Frontal cortex (tissue), 4 donors: ENCODE measurements at places on chromosomes 11 and 22.

DNA sequence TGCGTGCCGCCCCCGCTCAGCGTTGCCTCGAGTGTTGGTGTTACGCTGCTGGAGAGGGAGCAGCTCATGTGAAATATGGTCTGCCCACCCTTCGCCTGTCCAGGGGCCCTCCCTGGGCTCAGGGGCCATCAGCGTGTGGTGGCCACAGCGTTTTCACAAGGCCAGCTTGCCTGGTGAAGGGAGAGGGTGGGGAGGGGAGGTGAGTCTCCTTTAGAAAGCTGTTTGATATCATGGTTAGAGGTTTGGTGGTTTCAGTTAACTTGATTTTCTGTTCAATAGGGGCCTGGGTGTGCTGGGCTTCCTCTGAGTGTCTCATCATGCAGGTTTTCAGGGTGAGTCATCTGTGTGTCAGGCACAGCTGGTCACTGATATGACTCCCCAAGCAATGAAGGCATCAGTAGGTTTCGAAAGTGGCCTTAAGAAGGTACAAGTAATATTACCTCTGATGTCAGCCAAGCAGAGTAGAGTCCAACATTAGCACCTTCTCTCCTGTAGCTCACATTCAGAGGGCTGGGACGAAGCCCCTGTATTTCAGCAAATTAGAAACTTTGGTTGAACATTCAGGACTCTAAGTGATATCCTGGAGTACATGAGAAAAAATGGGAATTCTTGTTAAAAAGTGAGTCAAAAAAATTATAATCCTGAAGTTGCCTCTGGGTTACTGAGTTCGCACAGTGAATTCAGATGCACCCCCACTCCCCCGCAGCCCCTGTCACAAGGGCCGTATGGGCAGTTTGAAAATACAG is 172.5 kb downstream of the TBC1D22A start:
- no peak for DNase-seq

GRCh38 chr11:71331631-71332030 is 79.3 kb upstream of the SHANK2 start:
- no peak for DNase-seq

- DNase-seq: no peak
Measured at GRCh38 chr22:45199723-45200122, 36.0 kb downstream of the NUP50 start.

GRCh38 chr22:20494978-20495860 is at the start of gene KLHL22:
TSS of gene KLHL22 (minus strand) at chr22:20495795. CDS start at chr22:20489211, 6,584 bp downstream.
- DNase-seq: no peak

- no peak for DNase-seq
Measured at GRCh38 chr11:33994937-33995336, 56.6 kb upstream of the CAPRIN1 start.

GRCh38 chr11:35623621-35624168 is 5.4 kb downstream of the FJX1 start:
- DNase-seq: no peak

- DNase-seq: peak; percentile 81
Measured at GRCh38 chr11:75583718-75584658, 21.9 kb downstream of the SERPINH1 start.

- DNase-seq: no peak
Measured at GRCh38 chr11:10934293-10934860, 76.5 kb upstream of the ZBED5 start.

- no peak for DNase-seq
Measured at GRCh38 chr11:115126092-115126491, 378.1 kb downstream of the CADM1 start.

DNA sequence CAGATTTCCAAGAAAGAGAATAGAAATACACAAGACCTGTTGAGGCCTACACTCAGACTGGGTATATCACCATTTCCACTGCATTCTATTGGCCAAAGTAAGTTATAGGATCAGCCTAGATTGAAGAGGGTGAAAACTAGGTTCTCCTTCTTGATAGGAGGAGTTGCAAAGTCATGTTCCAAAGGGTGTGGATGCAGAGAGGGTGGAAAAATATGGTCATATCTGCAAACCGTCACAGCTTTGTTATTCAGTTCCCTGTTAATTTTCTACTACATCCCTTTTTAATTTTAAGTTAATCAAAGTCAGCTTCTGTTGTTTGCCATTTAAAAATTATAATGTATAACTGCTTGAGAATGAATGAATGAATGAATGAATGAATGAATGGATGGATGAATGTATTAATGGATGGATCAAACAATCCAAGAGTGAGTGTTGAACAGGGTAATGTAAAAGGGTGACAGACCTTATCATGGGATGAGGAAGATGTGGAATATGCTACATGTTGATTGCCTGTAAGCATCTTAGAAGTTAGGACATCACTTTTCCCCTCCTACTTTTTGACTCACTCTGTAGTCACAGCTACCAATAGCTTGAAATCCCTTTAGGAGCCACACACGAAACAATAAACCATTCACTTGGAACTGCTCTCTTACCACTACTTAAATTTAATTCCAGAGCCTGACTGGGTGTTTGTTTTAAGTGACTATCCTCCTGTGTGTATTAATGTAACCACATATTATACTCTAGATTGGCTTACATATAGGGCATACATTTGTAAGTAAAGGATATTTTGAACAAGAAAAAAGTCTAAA is 121.5 kb downstream of the CCDC34 start:
- DNase-seq: no peak

DNA sequence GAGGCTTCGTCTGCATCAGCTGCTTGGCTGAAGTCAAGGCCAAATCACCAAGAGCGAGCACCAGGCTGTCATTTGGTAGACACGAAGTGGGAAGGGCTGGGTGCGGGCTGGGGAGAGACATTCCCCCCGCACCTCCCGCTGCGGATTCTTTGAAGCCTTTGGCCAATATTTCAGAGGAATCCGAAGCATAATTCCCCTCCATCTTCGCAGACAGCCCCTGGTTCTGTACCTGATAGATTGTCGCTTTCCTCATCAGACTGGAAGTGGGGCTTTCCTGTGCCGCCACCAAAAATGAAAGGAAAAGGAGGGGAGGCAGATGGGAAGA is 15.3 kb downstream of the BLID start:
- no peak for DNase-seq

- peak; percentile 43 for DNase-seq
Measured at GRCh38 chr11:11620921-11621572, 758 bp downstream of the GALNT18 start.

DNA sequence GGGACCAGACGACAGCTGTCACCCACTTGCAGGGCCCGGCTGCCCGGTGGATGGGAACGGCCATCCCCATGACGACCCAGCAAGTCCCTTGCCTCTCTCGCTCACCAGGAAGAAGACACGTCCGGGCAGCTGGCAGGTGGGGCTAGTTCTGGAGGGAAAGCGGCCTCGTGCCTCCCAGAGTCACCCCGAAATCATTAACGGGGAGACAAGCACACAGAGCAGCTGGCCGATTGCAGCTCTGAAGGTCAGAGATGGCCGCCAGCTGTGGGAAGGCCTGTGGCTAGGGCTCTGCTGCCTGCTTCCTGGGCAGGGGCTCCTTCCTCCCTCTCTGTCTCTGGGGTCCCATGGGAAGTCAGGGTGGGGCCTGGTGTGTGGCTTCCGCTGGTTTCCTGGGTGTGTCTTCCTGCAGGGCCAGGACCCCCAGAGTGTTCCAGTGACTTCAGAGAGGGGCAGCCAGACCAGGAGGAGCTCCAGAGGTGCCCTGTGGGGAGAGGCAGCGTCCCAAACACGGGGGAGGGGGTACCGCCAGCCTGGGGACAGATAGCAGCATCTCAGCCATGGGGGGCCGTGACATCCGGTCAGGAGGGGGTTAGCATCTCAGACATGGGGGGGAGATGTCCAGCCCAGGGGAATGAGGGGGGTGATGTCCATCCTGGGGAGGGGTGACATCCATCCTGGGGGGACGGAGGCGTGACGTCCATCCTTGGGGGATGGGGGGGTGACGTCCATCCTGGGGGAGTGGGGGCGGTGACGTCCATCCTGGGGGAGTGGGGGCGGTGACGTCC is 114.9 kb downstream of the KCNQ1 start:
- no peak for DNase-seq

GRCh38 chr11:60710482-60710881 is 11.1 kb downstream of the MS4A8 start:
- DNase-seq: no peak

DNA sequence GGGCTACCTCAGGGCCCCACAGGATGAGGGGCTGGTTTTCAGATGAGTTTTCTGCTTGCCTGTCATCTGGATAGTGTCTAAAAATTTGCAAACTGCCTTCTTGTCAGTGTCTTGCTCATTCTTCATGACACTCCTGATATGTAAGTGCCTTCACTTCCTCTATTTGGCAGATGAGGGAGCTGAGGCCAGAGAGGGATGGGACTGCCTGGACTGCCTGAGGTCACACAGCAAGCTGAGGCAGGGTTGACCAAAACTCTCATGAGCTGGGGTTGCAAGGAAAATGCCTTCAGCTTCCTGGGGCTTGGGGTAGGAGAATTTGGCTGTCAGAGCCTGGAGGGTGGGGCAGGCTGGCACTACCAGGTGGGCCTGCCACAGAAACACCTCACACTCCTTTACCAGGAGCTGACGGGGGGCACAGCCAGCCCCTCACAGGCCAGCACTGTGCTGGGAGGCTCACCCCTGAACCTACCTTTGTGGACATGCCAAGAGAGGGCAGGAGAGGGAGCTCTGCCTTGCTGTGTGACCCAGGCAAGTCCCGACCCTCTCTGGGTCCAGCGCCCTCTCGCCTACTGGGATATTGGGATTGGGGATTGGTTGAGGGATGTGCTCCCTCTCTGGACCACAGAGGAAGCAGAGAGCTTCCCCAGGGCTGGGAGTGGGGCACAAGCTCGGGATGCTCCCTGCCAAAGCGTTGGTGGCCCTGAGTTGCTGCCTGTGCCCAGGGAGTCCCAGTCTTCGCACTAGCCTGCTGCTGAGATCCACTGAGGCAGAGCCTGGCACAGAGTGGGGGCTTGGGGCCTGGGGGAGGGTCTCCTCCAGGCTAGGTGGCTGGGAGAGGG is 1.9 kb upstream of the P2RY6 start:
- no peak for DNase-seq

- no peak for DNase-seq
Measured at GRCh38 chr11:33651990-33652389, 48.6 kb downstream of the C11orf91 start.
